ENCODE measurements at places on chromosomes 5 and 9.
A peak's percentile ranks its signal among the peaks of the same experiment; 100 is the strongest.

DNA sequence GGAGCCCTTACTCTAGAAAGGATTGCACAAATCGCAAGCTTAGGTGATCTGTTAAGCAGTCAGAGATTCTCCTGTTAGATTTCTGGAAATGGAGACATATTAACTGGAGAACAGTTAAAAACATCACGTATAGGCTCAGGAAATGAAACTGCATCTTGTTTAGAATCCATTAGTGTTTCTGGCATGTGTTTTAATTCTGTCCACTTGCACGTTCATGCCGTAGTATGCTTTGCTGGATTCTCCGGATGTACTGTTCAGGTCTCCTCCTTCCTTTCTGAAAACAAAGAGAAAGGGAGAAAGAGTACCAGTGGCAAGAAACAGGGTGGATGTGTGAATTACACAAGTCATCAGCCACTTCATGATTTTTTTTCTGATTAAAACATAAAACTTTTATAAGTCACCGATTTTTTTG is 2.5 kb upstream of the RGMB start:
- DNase-seq = peak; percentile 42

GRCh38 chr5:33594006-33594405 is 153.2 kb downstream of the TARS1 start:
- no peak for DNase-seq

DNA sequence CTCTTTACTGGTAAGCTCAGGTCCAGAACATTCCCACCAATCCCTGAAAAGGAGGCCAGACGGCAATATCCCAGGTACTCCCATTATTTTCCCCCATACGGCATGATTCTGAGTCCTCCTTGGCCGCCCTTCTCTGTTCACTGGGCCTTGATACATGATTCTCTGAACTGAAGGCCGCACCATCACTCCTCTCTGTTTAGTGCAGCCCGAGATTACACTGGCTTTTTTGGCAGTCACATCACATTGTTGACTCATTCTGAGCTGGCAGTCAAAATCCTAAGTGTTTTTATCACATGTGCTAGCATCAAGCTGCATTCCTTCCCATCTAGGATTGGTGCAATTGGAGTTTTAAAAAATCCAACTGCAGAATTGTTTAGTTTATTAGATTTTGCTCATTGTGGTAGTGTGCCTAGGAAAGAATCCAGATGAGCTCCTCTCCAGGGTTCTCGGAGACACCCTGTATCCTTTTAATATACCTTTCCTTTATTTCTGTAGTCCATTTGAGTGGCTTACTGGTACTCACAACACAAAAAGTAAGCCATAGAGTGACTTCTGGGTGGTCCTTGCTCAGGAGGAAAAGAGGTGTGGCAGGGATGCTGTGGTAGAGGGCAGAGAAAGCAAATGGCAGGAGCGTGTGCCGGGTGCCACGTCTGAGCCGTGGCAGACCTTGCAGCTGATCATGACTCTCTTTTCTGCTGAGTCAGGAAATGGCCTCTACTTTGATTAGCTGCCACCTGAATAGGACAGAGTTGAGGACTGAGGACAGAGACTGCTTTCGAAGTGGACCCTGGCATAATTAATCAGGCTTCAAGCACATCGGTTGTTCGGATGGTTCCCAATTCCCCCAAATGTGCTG is 121.1 kb upstream of the IL12B start:
- DNase-seq = peak; percentile 89

DNA sequence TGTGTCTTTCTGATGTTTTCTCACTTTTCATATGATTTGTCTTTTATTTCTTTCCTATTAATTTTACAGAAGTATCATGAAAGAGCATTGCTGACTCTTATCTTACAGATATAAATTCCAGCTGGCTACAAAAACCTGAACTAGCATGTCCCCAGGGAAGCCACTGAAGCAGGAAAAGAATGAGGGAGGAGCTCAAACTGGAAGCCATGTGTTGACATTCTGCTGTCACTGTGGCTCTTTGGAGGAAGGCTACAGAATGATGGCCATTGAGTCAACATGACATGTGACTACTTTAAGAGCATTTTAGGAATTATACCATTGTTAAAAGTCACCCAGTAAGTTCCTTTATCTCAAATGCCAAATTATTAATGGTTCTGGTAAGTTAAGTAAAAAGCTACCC is 638.3 kb upstream of the DMAC1 start:
- no peak for DNase-seq

DNA sequence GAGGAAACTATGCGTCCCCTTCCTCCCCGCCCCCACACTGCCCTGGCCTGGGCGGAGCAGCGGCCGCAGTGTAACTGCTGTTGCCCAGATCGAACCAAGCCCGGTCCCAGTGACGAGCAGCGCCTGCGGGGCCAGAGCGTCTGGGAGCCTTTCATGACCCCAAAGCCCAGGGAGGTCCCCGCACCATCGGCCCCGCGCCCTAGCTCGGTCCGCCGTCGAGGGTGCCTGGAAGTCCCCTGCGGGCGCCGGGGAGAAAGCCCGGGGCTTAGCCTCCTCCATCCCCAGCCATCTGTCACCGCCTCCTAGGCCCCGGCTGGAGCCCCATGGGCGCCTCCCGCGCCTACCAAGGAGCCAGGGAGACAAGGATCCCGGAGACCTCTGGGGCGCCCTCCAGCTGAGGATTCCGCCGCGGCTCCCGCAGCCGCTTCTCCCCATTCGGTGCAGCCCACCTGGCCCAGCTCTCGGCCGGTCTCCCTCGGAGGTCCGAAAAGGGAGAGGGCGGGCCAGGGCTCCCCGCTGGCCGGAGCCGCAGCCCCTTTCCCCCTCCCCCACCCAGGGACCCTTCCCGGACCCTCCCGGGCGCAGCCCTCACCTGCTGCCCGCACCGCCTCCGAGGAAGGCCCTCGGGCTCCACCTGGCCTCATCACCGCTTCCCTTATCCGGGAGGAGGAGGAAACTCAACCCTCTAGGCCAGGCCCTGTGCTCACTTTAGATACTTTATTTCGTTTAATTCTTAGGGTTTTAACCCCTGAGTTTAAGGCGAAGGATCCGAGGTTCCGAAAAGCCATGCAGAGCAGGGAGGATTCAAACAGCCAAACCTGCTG is 45.6 kb downstream of the APTX start:
- DNase-seq = no peak

GRCh38 chr5:130035388-130035787 is 131.1 kb downstream of the CHSY3 start:
- peak; percentile 50 for DNase-seq

GRCh38 chr9:98427491-98427890 is 172.0 kb upstream of the TBC1D2 start:
- no peak for DNase-seq

DNA sequence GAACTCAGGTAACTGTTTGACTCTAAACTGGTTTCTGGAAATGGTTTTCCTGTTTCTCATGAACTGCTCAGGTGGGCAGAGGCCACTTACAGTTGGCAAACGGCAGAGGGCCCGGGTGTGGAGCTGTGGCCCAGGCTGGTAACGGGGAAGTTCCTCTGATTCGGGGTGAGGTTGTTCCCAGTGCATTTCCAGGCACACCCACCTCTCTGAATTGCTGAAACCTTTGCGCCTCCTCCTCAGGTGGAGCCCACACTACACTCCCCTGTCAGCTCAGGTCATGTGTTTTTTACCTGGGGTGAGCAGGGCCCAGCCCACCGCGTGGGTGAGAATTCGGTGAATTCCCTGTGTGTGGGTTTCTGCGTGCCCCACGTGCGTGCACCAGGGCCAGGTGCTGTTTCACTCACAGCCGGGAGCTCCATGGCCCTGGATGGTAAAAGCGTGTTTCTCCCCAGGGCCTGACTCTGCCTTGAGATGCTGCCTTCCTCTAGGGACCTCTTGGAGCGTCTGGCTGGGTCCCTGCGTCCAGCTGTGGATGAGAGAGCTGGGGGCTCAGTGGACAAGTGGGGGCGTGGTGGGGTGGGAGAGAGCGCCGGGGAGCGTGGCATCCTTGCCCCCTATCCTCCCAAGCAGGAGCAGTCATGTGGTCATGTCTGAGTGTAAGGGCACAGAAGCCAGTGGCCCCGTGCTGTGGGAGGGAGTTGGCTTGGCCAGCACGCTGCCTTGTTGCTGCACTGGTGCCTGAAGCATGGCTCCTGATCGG is 33.5 kb upstream of the LPCAT1 start:
- DNase-seq = no peak

- DNase-seq = peak; percentile 96
Measured at GRCh38 chr5:165325221-165325620, 1819.8 kb downstream of the MAT2B start.

- DNase-seq = peak; percentile 47
Measured at GRCh38 chr5:153818626-153819025, 220.1 kb downstream of the FAM114A2 start.

DNA sequence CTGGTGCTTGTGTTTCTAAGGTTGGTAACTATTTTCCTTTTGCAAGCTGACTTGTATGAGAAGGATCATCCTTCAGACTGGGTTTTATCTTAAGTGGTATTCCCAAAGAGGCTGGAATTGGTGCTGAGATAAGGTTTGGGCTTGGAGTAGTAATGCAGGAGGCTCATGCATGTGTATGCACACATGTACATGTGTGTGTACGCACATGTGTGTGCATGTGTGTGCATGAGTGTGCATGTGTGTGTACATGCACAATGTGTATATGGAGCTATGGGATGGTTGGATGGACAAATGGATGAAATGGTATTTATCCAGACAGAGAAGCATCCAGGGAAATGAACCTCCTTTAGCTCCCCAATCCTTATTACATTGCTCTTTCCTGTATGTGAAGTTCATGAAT is 142.6 kb downstream of the CARTPT start:
- no peak for DNase-seq

DNA sequence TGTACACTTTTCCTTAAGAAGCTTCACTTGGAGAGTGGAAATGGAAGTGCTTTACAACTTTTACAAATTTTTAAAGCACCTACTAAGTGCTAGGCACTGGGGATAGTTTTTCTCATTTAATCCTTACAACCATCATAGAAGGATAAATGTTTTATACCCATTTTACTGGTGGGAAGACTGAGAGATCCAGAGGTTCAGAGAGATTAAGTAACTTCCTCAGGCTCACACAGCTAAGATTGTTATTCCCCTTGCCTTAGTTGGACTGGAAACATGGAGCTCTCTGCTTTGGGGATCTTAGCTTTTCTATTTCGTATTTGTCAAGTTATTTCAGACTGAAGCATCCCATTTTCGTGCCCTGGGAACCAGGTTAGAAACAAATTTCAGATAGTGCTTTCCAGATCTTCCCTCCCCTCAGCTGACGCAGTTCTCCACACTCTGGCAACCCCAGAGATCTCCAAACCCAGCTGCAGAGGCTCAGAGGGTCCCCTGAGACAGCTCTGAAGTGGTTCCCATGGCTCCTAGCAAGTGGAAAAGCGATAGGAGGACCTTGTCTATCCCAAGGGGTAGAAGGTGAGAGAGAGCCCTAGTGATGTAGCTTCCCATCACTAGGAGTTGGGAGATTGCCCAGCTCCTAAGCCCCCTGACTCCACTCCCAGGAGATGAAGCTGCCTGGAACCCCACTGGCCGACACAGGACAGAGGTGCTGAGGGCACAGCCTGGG is 16.2 kb upstream of the GABBR2 start:
- DNase-seq = no peak

- DNase-seq = peak; percentile 31
Measured at GRCh38 chr5:154196955-154197652, 6.6 kb downstream of the GALNT10 start.

DNA sequence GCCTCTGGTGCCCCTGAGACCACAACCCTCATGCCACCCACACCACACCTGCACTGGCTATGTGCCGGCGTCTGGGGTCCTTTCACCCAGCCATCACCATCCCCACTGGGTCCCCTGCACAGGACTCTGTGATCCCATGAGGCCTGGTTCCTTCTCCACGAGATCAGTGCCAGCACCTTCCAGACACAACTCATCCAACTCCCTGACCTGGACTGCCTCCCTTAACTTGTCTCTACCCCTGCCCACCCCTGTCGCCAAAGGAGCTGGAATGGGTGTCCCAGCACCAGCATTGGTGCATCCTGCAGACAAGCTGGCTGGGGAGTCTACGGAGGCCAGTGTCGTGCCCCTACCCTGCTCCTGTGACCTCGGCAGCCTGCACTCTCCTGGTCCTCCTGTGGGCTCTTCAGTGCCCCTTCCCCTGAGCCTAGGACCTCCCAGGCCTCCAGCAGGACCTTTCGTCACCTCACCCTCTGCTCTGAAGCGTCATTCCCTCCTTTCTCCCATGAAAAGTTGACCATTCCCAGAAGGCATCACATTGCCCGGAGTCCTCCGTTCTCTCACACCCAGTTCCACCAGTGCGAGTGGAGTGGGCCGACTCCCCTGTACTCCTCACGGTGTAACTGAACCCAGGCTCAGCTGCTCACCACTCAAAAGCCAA is 87.7 kb downstream of the NSUN2 start:
- DNase-seq = no peak

Data from bronchial epithelial cell (primary cell).